Type B pancreatic cell (in vitro differentiated cells): ENCODE measurements at places on chromosomes 2 and 18. TPM values are rescaled to one million over a fixed set of nuclear protein-coding genes. Genes with fewer than 3 reads are reported as not detected.

GRCh38 chr2:160325418-160325817, 125.3 kb upstream of the ITGB6 start:
- DNase-seq, result no peak

- DNase-seq, result no peak
These were observed 895.4 kb upstream of the ACVR2A start for GRCh38 chr2:146949400-146949799.

Gene CERKL
- total RNA-seq, result 2.9 and 4.3 TPM in 2 replicates

GRCh38 chr2:6310256-6311215, 555.2 kb downstream of the CMPK2 start:
- DNase-seq, result no peak

DNA sequence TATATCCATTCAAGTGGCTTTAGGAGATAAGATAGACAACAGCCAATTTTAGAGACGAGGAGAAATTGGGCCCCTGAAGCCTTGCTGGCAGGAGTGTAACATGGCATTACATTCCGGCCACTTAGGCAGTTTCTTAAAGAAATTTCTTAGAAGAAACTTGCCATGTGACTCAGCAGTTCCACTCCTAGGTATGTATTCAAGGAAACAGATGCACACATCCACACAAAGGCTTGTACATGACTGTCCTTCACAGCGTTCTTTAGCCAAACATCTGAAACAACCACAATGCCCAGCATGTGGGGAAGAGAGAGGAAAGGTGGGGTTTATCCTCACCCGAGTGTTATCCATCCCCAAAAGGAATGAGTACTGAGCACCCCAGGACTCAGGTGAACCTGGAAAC, 107.1 kb downstream of the NFATC1 start:
- peak; percentile 2 for DNase-seq

Gene SANBR
- total RNA-seq, result 12.6 and 22.3 TPM in 2 replicates

- DNase-seq, result no peak
These were observed 188.0 kb upstream of the DCC start for GRCh38 chr18:52152036-52152435.

- no peak for DNase-seq
These were observed 59.4 kb downstream of the ZNF236 start for GRCh38 chr18:76881744-76882143.

- no peak for DNase-seq
These were observed 10.3 kb upstream of the GPR17 start for GRCh38 chr2:127635380-127636237.

DNA sequence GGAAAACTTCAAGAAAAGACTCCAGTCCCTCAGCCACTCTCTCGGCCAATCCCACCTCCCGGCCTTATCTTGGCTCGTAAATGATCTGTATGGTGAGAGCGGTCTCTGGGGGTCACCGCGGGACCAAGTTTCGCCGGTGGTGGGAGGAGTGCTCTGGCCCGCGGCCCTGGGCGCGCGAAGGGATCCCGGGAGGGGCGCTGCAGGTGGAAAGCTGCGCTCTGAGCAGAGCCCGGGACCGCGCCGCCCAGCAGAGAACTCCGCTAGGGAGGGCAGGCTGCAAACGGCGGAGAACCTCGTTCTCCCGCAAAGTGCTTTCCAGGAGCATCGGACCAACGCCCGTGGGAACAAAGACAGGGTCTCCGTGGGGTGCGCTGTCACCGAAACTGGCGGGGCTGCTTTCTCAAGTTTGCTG, 622 bp downstream of the LRP2 start:
- DNase-seq, result peak; percentile 68

GRCh38 chr2:176072292-176072669, 11.5 kb downstream of the EVX2 start:
- no peak for DNase-seq
